ENCODE measurements at places on chromosomes 7 and 10.

DNA sequence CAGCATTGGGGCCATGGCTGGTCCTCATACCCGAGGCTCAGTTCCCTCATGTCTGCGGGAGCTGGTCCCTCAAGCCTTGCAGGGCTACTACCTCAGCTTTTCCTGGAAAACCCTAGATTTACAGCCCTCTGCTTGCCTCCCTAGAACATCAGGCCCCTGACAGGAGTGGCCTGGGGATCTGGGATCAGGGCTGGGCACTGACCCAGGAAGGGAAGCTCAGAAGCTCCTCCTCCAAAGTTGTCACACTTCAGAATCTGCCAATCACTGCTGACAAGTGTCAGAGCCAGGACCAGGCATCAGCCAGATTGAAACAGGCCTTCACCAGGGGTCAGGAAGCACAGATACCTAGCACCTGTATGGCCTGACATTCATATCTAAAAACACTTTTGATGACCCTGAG lies 115.2 kb downstream of the GRID1 start:
- no peak for DNase-seq

GRCh38 chr7:43767311-43767710 lies 8.8 kb downstream of the BLVRA start:
- no peak for DNase-seq

DNA sequence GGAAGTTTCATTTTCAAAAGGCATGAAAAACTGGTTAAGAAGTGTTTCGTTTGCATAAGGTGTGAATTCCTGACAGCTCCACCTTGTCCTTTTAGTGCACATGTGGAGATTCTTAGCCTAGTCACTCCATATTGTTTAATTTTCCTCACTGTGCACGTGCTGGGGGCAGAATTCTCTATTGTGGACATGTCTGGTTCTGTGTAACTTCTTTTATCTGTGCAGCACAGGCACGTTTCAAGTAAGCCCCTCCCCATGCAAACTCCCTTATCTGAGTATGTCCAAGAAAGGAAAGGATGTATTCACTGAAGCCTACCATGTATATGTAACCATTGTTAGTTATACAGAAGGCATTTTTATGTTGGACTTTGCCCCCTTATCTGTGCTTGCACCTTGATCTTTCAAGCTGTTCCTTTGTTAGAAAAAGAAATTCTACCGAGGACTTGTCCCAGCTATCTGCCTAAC lies 1346.3 kb downstream of the REEP3 start:
- no peak for DNase-seq

GRCh38 chr10:126203746-126204145 lies 184.5 kb downstream of the ADAM12 start:
- no peak for DNase-seq
